ENCODE measurements at places on chromosomes 6 and 20. TPM values are rescaled to one million over a fixed set of nuclear protein-coding genes. Genes with fewer than 3 reads are reported as not detected.

DNA sequence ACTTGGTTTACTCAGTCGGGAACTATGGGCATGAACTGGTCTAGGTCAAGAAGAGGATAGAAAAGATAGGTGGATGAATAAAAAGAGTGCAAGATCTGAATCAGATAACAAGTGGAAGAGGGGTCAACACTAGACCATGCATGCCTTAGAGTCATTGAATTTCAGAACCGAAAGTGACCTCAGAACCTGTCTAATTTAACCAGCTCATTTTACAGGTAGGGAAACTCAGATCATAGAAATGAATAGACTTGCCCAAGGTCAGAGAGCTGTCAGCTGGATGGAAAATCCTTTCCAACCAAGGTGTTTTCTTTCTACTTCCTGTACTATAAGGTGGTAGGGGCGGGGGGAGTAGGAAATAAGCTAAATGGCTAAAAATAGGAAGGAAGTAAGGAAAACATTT is 121.4 kb upstream of the ADGRF1 start:
- DNase-seq, result no peak

GRCh38 chr6:138493413-138493812 is 5.9 kb downstream of the NHSL1 start:
- DNase-seq, result no peak

Gene BMP7
- total RNA-seq, result 0.03 TPM

Gene GGTLC1
- total RNA-seq, result not detected

Gene SLC22A7
- total RNA-seq, result not detected

GRCh38 chr6:119132261-119132981 is 54.0 kb upstream of the FAM184A start:
- DNase-seq, result no peak

DNA sequence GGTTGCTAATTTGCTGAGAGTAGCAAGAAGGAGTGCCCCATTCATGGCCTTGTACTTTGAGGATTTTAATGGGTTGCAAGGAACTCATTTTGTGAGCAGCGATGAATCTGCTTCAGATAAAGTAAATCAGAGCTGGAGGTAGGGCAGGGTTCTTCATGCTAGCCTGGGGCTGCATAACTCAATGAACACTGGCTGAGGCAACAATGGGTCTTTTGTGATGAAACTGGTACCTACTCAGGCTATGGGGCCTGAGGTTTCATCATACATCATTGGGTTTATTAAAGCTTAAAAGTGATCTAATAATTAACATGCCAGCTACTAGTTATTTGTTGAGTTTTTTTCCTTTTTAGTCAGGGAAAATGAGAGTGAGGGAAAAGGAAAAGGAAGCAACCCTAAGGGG is 106.9 kb downstream of the FAM50B start:
- no peak for DNase-seq

GRCh38 chr6:54198134-54198533 is 86.9 kb downstream of the MLIP start:
- DNase-seq, result no peak

GRCh38 chr6:33914645-33915044 is 110.8 kb upstream of the MLN start:
- DNase-seq, result no peak

GRCh38 chr6:11628562-11628961 is 91.0 kb downstream of the TMEM170B start:
- DNase-seq, result no peak

- DNase-seq, result no peak
Measured at GRCh38 chr20:45823949-45824835, 2.9 kb downstream of the TNNC2 start.

DNA sequence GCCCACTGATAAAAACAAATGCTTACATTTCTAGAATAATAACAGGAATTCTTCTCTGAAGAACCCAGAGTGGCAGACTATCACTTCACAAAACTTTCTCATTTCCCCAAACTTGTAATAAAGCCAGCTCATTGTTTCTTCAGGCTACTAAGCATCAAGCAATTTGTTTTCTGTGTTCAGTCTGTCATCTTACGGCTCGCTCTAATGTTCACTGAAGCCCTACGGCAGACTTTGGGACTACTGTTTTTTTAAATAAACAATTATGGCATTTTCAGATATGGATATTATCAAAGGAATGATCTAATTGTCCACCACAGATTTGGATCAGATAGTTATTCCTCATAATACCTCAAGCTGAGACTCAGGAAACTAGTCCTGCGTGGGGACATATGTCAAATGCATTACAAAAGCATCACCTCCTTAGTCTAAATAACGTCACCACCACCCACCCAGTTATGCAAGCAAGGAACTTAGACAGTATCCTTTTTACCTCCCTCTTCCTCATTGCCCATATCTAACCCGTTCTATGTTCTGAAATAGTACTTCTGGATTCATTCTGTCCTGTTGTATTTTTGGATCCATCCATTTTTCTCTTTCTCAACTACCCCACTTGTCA is 415.1 kb downstream of the PLCB1 start:
- DNase-seq, result no peak

GRCh38 chr20:50394569-50394968 is 115.6 kb upstream of the PTPN1 start:
- DNase-seq, result no peak

- no peak for DNase-seq
Measured at GRCh38 chr6:95686272-95686671, 108.9 kb downstream of the MANEA start.

Gene HLA-DRA
- total RNA-seq, result 0.61 TPM

- peak; percentile 15 for DNase-seq
Measured at GRCh38 chr20:6122111-6122872, 538 bp downstream of the FERMT1 start.

Gene LIME1
- 5.8 TPM for total RNA-seq

- no peak for DNase-seq
Measured at GRCh38 chr20:14801591-14802325, 464.3 kb upstream of the FLRT3 start.

DNA sequence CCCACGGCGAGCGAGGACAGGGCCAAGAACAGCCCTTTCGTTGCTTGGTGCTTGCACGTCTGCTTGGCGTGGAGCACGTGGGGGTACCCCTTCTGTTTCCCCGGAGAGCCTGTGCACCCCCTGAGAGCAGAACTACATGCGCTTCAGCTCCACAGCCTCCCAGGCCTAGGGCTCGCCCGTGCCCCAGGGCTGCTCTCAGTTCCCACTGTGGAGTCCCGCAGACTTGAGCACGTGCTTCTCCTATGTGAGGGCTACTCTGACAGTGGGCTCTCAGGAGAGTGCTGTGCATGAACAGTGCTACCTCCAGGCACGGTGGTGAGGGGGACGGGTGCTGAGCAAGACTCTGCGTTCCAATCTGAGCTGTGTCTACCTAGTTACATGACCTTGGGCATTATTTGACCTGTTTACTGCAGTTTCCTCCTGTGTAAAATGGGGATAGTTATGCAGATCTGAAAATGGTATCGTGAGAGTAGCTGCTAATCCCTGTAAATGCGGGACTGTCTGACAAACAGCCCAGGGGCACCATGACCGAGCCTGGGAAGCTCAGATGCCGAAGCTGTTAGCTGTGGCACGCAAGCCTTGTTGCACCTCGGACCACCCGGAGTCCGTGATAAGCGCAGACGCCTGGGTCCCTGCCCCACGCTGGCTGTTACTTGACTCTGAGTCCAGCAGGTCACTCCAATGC is 82.4 kb downstream of the IRF4 start:
- no peak for DNase-seq

Gene TCP11
- total RNA-seq, result not detected

GRCh38 chr20:42613076-42613475 is 576.6 kb downstream of the PTPRT start:
- DNase-seq, result no peak

Gene FAM162B
- total RNA-seq, result not detected

GRCh38 chr6:123118811-123119210 is 122.8 kb downstream of the CLVS2 start:
- DNase-seq, result no peak

Gene GNMT
- total RNA-seq, result not detected

DNA sequence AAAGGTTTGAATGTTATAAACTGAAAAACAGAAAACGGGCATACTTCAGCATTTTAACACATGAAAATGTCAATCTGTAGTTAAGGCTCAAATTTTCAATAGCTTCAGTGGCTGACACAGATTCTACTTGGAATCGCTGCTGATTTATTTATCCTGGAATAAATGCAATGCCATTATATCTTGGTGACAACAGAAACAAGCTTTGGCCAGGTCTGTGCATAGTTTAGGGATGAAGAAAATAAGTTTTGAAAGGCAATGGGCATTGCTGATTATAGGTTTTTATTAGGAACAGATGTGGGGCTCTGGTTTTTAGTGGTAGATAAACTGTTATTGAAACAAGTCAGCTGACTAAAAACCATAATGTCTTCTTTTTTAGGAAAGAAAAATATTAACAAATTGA is 96.8 kb upstream of the SOX4 start:
- no peak for DNase-seq

DNA sequence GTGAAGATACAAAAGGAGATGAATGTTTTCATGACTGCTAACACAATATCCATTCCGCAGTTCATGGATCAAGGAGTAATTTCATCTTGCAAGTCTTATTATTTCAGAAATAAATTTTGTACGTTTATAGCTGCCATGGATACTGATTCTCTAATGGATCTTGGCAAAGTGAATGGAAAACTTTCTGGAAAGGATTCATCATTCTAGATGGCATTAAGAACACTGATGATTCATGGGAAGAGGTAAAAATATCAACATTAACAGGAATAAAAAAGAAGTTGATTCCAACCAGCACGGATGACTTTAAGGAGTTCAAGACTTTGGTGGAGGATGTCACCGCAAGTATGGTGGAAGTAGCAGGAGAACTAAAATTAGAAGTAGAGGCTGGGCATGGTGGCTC is 2.8 kb downstream of the HUS1B start:
- DNase-seq, result no peak

- DNase-seq, result no peak
Measured at GRCh38 chr6:147046141-147046877, 157.9 kb upstream of the STXBP5 start.

Gene LBP
- not detected for total RNA-seq

- DNase-seq, result no peak
Measured at GRCh38 chr20:23115822-23116221, 29.7 kb upstream of the CD93 start.

- DNase-seq, result no peak
Measured at GRCh38 chr6:170243791-170244291, 47.0 kb downstream of the DLL1 start.

Gene AKAP7
- 9.6 TPM for total RNA-seq

Gene FAM83C
- total RNA-seq, result not detected

- DNase-seq, result no peak
Measured at GRCh38 chr6:160975162-160975561, 16.4 kb upstream of the MAP3K4 start.

Gene RAET1E
- 11.3 TPM for total RNA-seq

Gene C6orf141
- 6.5 TPM for total RNA-seq

DNA sequence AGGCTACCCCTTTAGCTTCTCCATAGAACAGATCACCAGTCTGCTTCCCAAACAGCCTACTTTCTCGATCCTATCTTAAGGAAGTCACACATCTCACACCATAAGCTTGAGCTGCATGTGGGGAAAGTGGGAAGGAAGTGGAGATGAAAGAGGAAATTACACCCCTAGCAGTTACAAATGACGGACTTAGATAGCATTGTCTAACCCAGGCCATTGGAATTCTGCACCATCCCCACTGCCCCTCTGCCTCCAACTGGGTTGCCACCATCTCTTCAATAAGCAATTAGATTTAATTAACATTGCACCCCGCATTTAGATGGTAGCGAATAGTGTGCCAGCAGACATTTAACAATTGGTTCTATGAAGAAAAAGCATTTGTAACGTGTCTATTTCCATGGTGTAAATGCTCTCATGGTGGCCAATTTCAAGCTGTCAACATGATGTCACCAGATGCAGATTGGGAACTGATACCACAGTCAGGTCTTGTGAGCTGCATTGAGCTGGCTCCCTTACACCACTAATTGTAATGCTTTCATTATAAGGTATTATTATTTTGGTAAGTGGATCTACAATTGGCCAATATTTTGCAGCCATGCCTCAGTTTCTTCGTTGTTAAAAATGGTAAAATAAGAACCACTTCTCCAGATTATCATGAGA is 124.7 kb downstream of the CD24 start:
- no peak for DNase-seq

Gene DDO
- 0.67 TPM for total RNA-seq

DNA sequence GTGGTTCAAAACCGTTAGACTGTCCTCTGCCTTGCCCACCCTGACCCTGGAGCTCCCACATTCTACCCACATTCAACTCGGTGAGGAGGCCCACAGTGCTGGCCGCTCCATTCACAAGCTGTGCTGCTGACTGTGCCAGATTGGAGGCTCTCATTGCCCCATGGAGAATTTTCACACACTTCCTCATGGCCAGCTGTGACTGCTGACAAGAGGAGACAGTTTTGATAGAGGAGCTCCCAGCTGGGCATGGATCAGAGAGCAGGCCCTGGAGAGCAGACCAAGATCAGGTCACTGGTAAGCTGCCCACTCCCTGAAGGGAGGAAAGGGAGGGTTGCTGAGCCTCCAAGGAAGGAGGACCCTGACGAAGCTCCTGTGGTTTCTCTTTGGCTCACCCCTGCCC is 246.1 kb upstream of the RIN2 start:
- no peak for DNase-seq

- no peak for DNase-seq
Measured at GRCh38 chr6:70112716-70113115, 190.2 kb downstream of the COL9A1 start.

Gene CDSN
- total RNA-seq, result not detected

DNA sequence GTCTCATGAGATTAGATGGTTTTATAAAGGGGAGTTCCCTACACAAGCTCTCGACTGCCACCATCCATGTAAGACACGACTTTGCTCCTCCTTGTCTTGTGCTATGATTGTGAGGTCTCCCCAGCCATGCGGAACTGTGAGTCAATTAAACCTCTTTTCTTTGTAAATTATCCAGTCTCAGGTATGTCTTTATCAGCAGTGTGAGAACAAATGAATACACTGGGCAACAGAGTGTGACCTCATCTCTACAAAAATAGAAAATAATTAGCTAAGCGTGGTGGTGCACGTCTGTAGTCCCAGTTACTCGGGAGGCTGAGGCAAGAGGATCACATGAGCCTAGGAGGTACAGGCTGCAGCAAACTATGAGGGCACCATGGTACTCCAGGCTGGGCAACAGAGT is 51.3 kb downstream of the MDN1 start:
- no peak for DNase-seq

DNA sequence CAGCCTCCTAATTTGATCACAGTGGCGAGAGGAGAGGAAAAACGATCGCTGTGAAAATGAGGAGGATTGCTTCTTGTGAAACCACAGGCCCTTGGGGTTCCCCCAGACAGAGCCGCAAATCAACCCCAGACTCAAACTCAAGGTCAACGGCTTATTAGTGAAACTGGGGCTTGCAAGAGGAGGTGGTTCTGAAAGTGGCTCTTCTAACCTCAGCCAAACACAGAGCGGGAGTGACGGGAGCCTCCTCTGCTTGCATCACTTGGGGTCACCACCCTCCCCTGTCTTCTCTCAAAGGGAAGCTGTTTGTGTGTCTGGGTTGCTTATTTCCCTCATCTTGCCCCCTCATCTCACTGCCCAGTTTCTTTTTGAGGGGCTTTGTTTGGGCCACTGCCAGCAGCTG is 28.7 kb downstream of the SAYSD1 start:
- DNase-seq, result no peak

DNA sequence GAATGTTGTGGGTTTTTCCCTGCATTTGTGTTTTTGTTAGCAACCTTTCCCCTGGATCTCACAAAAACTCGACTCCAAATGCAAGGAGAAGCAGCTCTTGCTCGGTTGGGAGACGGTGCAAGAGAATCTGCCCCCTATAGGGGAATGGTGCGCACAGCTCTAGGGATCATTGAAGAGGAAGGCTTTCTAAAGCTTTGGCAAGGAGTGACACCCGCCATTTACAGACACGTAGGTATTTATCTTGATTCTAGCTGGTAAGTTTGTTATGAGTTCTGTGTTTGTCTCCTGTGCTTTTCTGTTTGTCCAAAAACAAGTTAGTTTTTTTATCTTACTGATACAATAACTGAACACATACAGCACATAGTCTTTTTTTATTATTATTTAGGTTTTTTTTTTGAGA is 3.0 kb downstream of the SLC25A27 start:
- no peak for DNase-seq
